Stimulated activated CD4-positive, alpha-beta T cell treated with anti-CD3 and anti-CD28 coated beads, Interleukin-1b, Interleukin-23, amount 100 ng/mL, for 48 hours (primary cell): ENCODE measurements at places on chromosomes 2 and 18.
A peak's percentile ranks its signal among the peaks of the same experiment; 100 is the strongest.

GRCh38 chr2:200993097-200993496 is 29.6 kb upstream of the ORC2 start:
- no peak for DNase-seq

DNA sequence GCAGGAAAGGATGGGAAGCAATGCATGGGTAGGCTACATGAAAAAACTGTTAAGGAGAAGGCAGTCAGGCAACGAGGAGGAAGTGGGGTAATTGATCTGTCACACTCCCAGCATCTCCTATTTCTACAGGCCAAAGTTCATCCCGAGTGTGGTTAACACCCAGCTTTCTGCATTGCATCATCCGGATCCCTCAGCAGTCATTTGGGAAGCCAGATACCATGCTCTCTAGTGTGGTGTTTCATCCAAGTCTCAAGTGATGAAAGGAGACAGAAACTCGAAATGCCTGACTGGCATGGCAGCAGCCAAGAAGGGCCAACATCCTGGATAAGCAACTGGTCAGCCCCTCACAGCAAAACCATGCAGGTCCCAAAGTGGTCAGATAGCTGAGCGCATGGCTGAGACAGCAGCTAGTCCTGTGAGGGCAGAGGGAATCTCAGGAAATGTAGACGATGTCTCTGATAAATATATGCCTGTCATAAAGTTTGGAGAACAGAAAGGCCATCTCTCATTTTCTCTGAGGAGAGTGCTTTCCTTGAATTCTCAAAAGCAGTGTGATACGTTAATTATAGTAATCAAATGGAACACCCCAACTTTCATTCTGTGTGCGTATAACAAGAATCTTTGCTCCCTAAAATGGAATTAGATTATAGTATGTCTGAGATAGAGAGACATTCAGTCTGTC is 24.8 kb upstream of the HNRNPA3 start:
- no peak for DNase-seq

GRCh38 chr18:49411928-49412327 is 48.5 kb downstream of the DYM start:
- no peak for DNase-seq

GRCh38 chr18:55419132-55419946 is 168.7 kb downstream of the TCF4 start:
- no peak for DNase-seq

DNA sequence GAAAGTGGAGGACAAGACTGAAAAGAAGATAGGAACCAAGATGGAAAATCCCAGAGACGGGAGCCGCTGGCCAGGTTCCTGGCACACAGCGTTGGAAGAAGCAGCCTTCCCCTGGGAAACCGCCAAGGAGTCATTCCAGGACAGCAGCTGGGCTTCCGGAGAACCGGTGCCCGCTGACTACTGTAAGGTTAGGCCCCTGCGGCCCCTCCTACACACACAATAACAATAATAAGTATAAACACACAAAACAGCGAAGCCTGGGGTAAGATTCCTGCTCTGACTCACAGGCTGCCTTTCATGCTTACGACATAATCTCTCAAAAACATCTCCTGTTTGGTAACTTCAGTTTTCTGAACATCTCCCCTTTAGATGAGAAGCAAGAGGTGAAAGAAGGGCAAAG is 28.1 kb upstream of the MYCN start:
- no peak for DNase-seq

- DNase-seq: no peak
Observed at GRCh38 chr2:27886322-27886721, 3.9 kb downstream of the RBKS start.

DNA sequence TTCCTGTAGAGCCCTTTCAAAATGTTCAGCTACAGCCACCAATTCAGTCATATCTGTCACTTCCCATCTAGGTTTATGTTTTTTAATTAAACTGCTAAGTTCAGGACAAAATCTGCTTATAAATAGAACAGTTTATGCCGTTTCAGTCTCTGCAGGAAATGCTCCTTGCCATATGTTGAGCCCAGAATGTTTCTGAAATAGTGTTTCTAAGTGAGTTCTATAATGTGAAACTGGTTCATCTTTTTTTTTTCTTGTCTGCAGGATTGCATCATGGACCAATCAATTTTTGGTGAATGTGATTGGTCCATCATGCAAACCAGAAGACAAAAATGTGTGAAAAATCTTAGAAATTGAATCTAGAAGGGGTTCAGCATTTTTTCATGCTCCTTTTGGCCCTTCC is 30.2 kb upstream of the RHOB start:
- DNase-seq: no peak

DNA sequence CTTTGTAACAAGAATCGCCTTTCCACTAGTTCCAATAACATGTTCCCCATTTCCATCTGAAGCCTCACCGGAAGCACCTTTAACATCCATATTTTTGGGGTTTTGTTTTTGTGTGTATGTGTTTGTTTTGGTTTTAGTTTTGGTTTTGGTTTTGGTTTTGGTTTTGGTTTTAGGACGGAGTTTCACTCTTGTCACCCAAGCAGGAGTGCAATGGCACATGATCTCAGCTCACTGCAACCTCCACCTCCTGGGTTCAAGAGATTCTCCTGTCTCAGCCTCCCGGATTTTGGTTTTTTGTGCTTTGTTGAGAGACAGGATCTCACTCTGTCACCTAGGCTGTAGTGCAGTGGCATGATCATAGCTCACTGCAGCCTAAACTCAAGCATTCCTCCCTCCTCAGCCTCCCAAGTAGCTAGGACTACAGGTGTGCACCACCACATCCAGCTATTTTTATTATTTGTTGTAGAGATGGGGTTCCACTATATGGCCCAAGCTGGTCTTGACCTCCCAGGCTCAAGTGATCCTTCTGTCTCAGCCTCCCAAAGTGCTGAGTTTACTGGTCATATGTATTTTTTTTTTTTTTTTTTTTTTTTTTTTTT is 36.3 kb downstream of the TGOLN2 start:
- no peak for DNase-seq

DNA sequence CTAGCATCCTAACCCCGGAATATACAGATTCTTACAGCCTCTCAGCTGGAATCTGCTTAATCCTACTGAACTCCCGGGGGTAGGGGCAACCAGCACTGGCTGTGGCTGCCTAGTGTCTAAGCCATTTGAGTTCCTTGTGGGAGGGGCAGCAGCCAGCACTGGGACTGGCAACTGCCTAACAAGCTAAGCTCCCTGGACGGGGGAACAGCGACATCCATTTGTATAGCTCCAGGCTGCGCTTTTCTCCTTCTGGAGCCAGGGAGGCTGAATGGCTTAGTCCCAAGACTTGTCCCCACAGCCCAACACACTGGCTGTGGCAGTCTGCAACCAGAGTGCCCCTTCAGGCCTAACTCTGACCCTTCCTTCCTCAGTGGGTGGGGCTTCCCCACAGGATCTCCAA is 787.2 kb downstream of the METTL4 start:
- no peak for DNase-seq

DNA sequence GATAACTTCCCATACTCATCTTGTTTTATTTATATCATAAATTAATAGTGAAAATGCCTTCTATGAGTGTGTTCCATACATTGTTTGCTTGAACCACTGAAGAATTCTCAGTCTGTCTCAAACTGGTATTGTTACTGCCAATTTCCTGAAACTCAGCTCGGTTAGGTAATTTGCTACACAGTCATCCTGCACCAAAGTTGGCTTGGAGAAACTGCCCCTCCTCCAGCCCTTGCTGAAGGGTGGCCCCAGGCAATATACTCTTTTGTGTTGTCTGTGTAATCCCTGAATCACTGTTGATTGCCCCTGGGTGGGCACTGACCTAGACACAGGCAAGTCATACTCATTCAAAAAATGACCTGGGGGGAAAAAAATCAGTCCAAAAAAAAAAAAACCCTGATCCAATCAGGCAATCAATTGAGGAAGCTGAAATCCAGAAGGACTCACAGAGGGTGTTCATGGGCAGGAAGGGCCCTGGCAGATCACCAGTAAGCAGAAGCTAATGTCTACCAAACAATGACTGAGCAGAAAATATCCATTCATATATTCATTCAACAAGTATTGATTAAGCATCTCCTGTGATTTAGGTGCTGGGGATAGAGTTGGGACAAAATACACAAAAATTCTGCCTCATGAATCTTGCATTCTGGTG is 3.8 kb upstream of the SESTD1 start:
- DNase-seq: peak; percentile 40

- DNase-seq: no peak
Observed at GRCh38 chr2:21393173-21393572, 269.4 kb downstream of the TDRD15 start.

DNA sequence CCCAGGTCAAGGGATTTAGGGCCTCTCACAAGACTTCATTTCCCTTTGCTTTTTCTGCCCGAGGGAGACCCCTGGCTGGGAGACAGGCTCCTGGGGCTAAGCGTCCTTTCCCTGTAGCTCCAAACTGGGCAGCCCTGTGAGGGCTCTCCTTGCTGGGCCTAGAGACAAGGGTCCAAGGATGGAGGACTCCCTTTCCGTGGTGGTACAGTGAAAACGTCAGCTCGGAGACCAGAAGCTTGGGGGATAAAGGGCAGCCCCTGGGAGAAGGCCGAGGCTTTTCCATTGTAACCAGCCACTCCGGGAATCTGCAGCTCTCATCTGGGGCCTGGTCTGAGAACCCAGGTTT is 2.3 kb downstream of the SIX2 start:
- no peak for DNase-seq

GRCh38 chr2:135218426-135218825 is 166.3 kb downstream of the RAB3GAP1 start:
- DNase-seq: no peak

DNA sequence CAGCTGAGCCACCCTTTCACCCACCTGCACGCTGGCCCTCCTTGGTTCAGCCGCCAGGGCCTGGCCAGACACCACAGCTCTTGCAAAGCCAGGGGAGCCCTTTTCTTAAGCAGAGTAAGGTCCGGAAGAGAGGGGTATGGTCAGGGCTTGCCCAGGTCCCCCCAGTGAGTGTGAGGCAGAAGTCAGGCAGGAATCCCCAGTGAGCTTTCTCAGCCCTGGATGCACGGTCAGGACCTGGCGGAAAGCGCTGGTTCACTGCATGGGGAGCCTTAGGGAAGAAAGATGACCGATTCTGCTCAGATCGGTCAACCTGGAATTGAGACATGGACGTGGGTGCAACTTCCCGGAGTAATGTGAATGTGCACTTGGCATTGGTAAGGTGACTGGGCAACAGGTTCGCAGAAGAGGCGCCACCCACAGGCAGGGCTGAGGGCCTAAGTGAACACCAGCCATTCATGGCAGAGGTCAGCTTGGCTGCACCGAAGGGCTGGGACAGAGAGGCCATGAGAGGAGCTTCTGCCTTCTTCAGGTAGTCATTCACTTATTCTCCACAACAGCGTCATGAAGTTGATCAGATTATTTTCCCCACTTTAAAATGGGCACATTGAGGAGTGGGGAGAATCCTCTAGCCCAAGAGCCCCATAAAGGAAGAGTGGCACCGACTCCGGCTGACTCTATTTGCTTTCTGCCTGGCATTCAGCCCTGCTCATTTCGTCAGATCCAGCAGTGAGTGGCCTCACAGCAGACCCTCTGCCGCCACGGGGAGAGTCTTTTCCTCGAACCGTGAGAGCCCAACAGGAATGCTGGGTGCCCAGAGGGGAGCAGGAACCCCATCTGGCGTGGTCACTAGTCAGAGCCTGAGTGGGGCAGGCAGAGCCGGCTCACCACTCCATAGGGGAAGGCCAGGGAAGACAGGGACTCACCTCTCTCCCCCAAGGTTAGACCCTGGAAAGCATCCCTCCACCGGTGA is 35.8 kb downstream of the SCTR start:
- no peak for DNase-seq

DNA sequence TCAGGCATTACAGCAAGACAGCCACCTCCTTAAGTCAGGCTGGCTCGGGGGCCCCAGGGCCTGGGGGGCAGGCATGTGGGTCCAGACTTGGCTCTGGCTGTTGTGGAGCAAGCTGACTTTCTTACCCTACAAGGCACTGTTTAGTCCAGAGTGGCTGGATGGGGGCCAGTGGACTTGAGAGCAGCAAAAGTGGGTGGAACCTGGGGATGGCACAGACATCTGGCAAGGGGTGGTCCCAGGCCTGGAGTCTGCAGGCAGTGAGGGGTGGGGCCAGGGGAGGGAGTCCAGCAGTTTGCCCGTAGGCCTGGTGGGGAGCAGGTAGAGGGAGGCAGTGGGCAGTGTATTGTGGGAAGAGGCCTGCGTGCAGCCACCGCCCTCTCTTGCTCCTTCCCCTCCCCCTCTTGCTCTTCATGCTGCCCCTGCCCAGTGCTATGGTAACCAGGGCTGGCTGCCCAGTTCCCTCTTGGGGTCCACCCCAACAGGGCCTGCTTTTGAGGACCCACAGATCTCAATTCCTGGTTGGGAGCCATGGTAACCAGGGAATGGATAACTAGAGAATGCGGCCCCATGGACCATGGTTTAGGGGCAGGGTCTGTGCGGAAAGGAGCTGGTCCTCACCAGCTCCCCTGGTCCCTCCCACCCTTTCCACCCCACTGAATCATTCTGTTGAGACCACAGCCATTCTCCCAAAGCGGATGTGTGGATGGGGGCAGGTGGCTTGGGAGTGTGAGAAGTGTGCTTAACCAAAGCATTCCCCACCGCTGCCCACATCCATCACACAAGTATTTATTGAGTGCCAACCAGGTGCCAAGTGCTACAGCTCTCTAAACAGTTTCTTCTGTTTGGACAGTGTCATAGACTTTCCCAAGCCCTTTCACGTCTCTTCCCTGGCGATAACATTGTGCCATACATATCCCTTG is 19.3 kb downstream of the SPEG start:
- DNase-seq: no peak

DNA sequence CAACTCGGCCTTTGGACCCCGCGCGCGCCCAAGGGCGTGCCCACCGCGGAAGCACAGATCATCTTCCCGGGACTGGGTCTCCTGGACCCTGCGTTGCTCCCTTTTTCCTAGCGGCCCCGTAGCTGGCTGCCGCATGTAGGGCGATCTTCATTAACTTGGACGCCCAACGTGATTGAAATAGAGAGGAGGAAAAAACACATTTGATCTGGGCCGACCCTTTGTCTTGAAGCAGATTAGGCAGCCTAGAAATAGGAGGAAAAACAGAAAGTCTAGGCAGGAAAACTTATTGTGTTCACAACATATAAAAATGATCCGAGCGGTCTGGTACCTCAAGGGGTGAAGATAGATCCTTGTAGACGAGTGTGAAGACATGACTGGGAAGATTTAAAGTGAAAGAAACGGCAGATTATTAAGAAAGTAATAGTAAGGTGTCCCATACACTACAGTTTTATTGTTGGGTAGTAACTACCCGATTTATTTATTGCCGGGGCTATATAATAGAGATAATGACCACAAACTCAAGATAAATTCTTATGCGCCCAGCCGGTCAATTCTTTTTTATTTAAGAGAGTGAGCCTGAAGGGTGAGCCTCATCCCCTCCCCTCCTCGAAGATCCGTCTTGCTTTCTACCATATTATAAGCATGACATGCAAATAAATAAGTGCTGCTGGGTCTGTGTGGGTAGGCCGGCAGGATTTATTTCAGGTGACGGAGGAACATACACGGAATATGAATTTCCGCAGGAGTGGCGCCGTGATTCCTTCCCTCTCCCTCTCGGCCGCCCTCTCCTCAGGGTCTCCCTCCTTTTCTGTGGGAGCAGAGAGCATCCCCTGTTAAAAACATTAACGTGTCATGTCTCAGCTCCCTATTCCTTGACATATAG is 147.4 kb downstream of the MEIS1 start:
- DNase-seq: no peak
